ENCODE measurements at places on chromosomes 3 and 15. TPM values are rescaled to one million over a fixed set of nuclear protein-coding genes. Genes with fewer than 3 reads are reported as not detected.

Gene ALDH1L1
- total RNA-seq = not detected

Gene GPR171
- total RNA-seq = not detected

DNA sequence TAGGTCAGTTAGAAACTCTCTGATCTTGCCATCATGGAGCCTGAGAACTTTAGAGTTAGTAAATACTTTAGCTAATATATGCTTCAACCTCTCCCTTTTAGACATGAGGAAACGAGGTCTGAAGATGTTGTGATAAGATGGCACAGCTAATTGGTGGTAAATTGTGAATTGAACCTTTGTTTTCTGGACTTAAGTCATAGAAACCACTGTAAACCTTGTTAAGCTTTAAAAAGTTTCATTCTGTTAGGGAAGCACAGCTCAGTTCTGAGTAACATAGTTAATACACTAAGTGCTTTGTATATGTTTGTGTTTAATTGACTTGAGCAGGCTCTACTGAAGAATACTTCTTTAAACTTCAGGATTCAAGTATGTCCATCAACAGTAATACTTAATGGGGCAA, 108.6 kb downstream of the AKAP13 start:
- DNase-seq = no peak

DNA sequence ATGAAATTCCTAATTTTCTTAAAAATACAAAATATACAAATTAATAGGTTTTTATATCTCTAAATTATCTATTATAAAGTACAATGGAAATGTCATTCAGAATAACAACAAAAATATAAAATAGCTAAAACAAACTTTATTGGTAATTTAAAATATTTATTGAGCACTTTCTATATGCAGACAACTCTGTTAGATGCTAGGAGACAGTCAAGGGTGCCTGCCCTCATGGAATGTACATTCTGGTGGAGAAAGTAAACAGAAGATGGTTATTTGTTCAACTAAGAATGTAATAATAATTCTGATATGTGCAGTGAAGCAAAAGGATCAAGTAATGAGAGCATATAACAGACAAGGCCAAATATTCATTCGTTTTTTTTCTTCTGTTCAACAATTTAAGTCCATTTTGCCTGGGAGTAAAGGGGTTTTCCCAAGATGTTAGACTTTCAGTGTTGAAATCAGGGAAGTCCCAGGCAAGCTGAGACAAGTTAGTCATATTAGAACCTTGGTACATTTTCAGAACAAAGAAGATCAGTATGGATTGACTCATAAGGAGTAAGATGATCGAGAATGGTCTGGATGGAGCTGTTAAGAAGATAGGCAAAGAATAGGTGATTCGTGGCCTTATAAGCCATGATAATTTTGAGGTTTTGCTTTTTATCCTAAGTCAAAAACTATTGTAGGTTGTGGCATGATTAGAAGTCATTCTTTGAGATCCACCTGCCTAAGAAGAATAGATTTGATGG, 150.2 kb upstream of the MLF1 start:
- no peak for DNase-seq

- DNase-seq = no peak
Measured at GRCh38 chr3:67030785-67031740, 33.0 kb downstream of the KBTBD8 start.

DNA sequence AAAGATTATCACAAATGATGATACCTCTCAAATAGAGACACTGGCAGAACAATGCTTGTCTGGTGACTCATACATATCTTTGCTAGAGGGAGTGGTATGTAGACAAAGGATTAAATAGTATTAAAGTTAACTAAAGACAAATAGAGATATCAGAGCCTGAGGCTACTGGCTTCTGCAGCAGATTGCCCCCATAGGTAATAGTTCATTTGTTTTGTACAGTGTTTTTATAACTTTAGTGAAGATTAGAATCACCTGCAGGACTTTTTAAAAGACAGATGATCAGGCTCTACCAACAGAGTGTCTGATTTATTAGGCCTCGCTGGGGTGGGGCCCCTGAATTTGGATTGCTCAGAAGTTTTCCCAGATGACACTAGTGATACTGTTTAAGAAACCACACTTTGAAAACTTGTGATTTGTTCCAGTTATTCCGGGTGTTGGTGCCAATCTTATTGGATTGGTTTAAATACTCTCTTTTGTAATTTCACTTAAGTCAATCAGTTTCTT, 96.4 kb downstream of the NAALADL2 start:
- no peak for DNase-seq

DNA sequence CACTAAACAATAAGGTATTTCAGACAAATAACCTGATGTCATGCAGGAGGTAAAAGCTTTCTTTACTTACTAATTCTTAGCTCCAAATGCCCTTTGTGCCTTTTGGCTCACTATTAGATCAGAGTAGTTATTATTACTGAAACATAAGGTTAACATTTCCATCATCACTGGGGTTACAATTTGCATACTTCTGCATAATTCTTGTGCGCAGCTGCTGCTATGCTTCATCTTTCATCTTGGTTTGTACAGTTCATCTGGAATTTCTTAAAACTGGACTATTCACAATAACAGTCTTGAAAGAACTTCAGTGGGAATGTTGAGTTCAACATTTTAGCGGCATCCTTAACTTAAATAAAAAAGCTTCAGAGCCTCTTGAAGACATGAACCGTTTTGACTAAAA, 383.2 kb upstream of the ADAMTS9 start:
- DNase-seq = no peak

All from dermis microvascular lymphatic vessel endothelial cell (primary cell).